ENCODE measurements at places on chromosomes 2 and 18.
A peak's percentile ranks its signal among the peaks of the same experiment; 100 is the strongest.

DNA sequence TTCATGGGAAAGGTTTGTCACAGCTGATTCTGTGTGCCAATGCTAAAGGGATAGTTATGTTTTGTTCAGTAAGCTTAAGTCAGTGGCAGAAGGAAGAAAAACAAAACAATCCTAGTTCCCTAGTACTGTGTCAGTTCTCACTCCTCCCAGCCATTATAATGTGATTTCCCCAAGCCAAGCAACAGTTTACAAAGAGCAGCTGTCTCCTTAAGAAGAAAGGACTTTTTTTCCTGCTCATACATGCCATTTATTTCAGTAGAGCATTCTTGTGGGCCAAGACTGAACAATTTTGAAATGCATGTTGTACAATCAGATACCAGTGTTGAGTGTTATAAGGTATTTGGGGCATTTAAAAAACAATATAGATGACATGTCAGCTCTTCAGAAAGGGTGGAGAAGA, 52.1 kb downstream of the NEMP2 start:
- DNase-seq: no peak

GRCh38 chr18:60804415-60804814, 431.8 kb upstream of the MC4R start:
- no peak for DNase-seq

DNA sequence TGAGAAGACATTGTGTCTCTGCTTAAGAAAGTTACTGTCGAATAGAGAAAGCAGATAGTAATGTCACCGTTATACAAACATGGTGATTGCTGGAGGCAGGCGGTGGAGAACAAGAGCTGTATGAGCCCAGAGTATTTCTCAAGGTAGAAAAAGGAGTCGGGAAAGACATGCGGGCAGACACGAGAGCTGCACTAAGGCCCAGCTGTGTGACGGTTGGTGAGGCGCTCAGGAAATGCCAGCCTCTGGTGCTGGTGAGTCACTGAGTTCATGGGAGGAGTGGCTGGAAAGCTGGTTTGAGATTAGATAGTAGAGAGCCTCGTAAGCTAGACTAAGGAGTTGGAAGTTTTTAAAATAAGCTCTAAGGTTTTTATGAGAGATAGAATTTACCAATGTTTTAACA, 390.9 kb upstream of the TRIB2 start:
- no peak for DNase-seq

GRCh38 chr2:64133354-64133753, 10.9 kb downstream of the PELI1 start:
- DNase-seq: no peak

DNA sequence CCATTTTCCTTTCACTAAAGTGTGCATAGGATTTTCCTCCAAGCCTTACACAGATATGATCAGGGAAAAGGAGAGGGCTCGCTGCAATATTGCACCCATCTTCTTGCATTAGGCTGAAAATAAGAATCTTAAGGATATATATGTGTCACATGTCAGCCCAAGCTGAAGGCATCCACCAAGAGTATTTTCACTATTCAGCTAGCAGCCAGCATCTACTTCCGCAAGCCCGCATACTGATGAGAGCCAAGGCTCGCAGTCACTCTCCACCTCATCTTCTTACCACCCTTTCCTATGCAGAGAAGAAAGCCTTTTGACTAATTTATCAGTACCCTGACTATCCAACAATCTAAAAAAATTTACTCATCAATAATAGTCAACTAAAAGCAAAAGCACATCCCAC, 6.1 kb downstream of the TMEM163 start:
- DNase-seq: no peak

- DNase-seq: no peak
Observed at GRCh38 chr18:49206717-49207116, 253.7 kb downstream of the DYM start.

- DNase-seq: peak; percentile 66
Observed at GRCh38 chr18:26190506-26190905, 35.7 kb upstream of the TAF4B start.

DNA sequence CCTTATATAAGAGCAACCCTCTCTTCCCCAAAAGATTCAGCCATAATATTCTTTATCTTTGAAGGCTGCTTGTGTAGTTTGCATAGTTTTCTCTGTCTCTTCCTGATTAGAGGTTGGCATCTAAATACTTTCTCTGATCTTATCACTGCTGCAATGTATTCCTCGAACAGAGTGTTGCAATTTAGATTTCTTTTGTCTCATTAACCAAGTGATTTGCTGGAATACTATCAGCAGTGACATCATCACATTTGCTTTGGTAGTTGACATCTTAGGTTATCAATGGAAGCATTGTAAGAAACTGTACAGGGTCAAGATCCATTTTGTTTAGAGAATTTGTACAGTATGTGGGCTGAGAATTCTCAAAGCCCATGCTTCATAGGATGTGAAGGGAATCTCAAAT, 72.0 kb upstream of the NEUROD1 start:
- DNase-seq: no peak

DNA sequence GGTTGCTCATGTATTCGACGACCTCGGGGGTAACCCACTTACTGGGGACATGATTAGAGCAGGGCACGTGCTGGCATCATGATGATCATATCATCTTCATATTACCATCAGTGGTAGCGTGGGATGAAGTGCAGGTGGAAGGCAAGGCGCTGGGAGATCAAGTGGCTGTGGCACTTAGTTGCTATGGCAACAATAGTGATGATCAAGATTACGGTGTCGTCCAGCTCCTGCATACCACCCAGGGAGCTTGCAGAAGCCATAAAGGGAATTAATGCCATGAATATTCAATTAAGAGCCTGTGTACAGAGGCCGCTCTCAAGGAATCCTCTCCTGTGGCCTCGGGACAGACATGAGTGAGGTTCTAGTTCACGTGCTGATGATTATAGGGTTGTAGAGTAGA, 237.2 kb upstream of the COPS8 start:
- DNase-seq: no peak

GRCh38 chr2:137939026-137939425, 25.2 kb upstream of the HNMT start:
- DNase-seq: no peak

DNA sequence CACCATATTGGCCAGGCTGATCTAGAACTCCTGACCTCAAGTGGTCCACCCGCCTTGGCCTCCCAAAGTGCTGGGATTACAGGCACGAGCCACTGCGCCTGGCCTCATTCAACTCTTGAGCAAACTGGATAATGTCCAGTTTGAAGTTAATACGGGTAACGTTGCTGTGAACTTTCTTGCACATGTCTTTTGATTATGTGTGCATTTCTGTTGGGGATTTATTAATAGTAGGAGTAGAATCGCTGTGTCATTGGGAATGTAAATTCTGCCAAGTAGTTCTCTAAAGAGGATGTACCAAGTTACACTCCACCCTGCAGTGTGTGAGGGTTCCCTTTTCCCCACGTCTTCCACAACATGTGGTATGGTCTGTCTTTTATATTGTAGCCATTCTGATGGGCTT, 6.2 kb downstream of the IMPA2 start:
- DNase-seq: no peak

DNA sequence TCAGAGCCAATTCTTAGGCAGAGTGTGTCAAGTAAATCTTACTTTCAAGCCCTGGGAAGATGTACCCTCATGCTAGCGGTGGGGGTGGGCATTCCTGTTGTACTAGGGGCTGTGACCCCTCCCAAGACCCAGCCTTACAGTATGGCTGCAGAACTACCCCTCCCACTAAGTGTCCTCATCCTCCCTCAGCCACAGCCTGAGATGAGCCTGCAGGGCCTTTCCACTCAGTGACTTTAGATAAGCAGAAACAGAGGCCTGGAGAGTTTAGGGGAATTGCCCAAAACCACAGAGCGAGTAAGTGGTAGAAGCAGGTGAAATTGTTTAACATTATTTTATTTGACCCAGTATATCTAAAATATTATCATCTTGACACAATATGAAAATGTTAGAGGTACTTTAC, 36.6 kb downstream of the TTC32 start:
- DNase-seq: peak; percentile 22

DNA sequence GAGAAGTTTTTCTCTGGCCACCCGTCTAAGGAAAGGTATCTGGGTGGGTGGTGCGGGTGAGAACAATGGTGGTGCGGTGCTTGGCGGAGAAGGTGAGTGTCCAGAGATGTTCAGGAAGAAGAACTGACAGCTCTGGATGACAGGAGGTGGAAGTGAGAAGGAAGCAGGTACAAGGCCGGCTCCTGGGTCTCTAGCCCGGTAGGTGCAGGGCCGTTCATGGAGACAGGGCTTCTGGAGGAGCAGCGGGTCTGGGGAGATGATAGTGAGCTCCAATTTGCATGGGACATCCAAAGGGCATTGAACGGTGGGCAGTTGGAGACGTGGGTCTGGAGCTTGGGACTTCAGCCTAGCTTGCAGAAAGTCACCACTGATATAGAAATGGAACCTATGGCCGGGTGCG, 979 bp upstream of the FAHD2B start:
- DNase-seq: no peak

GRCh38 chr18:5309888-5310470, 14.5 kb upstream of the ZBTB14 start:
- peak; percentile 30 for DNase-seq

DNA sequence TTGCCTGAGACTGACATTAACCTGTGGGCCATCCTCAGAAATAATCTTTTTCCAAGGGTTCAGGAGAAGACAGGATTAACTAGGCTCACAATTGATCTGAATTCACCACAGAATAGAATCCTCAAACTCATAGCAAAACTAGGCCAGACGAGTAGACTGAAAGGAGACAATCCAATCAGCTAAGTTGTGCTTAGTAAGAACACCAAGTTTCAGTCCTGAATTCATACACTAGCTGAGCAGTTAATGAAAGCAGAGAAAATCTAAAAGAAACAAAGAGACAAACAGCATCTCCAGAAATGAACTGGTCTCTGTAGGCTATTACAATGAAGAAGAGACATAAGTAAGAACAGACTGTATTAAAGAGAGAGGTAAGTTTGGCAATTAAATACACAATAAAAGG, 89.5 kb downstream of the GORASP2 start:
- DNase-seq: peak; percentile 43

DNA sequence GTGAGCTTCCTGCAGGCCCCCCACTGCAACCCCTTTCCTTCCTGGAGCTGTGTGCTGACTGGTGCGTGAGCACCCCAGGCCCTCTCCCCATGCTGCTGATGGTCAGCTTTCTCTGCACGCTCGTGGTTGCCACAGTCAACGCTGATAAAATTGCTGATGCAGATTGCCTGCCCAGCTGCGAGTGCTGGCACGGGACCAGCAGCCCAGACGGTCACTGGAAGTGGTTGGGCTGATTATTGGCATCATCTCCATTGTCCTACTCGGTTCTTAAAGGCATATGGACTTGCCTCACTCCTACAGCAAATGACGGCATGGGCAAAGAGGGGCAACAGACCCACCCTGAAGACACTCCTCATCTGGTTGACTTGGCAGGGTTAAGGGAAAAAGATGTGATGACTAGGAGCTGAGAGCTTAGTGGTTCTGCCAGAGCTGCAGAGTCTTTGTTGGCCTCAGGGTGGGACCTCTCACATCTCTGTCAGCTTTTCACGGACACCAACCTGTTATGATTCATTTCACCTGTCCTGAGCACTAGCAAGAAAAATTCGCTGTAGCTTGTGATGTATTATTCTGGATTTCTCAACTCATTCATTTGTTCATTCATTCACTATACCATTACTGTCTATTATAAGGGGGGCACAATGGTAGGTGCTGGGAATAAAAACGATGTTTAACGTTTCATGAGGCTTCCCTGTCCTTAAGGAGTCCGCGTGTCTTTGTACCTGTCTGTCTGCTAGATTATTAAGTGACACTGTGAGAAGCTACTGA, 38.4 kb downstream of the PAX8 start:
- no peak for DNase-seq

DNA sequence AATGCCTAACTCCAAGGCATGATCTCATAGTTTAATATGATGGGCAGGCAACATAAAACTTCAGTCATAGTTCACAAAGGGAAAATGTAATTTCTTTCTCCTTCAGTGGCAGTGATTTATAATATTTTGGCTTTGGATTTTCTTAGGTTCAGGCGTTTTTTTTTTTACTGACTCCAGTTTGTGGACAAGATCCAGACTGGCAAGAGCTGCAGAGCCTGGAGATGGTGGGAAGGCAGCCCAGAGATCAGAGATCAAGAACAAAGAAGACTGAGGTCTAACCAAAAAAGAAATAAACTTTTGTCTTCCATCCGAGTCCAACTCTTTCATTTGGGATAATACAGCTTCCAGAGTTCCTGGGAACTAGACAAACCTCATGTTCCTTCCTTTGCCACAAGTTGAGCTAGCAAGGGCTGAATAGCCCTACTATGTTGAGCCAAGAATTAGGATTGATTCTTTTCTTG, 215.3 kb upstream of the SETBP1 start:
- no peak for DNase-seq

DNA sequence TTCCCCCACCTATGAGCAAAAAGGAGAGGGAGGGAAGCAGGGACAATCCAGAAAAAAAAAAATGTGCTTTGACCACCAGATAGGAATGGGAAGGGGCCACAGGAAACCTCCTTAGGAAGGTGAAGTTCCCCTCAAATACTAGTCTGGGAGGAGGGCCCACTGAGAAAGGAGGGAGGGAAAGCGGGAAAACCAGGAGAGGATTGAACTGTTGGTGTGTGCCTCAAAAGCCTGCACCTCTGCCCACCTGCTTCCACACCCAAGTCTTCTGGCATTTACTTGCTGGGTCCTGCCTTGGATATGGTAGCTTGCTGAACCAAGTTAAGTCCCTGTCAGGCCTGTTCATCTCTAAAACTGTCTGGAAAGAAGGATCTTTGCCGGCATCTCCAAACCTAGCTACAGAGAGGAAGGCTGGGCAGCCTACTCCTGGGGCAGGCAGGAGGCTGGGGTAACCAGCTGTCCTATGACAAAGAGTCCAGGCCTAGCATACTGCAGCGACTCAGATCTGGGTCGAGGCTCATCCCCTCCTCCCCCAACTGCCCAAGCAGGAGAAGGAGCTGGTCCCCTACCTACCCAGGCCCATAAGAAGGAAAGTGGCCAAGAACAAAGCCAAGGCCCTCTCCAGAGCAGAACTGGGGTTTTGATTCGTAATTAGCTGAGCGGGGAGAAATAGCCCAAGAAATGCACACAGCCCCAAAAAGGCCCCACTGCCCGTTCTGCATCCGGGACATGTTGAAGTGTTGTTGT, 3.0 kb downstream of the EN1 start:
- no peak for DNase-seq

GRCh38 chr2:130819608-130820278, 17.0 kb upstream of the ARHGEF4 start:
- no peak for DNase-seq

DNA sequence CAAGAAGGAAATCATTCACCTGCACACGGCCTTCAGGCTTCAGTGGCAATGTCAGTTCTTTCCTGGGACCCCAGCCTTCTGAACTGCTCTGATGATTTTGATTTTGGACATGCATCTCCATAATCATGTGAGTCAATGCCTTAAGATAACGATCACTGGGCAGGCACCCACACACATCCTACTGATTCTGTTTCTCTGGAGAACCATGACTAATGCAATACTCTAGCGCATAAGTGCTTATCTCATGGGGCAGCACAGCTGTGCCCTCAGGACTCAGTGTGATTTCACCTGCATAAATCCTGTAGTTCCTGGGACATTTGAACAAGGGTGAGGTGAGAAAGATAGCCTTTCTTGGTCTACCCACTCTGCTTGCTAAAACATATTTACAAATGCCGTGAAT, 144.6 kb downstream of the AKAIN1 start:
- DNase-seq: no peak

- no peak for DNase-seq
Observed at GRCh38 chr18:44668270-44668975, 12.3 kb upstream of the SETBP1 start.
